ENCODE measurements at places on chromosomes 12 and 14.

DNA sequence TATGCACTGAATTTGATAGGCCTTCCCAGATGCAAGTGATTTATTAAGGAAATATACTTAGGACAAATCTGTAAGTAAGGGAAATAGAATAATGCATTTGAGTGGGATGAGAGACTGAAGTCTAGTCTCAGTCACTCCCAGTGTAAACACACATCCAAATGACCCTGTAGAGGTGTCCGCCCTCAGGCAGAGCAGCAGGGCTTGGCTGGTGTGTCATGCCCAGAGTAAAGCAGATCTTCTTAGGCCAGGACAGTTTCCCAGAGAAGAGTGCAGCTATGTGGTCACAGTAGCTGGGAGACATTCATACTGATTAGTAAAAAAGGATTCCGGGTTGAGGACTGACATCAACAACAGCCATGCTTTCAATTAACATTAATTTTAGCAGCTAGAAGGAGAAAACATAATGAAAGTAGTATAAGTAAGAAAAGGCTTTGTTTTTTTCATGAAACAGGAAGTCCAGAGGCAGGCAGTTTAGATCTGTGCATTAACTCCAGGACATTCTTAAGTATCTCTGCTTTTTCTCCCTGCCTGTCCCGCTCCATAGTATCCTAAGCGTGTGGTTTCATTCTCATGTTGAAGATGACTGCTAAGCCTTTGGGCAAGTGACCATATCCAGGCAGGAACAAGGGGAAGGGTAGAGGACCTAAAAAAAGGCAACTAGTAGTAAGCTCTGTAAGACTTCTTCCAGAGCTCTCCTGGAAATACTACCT is 35.7 kb downstream of the CNTN1 start:
- DNase-seq: no peak

DNA sequence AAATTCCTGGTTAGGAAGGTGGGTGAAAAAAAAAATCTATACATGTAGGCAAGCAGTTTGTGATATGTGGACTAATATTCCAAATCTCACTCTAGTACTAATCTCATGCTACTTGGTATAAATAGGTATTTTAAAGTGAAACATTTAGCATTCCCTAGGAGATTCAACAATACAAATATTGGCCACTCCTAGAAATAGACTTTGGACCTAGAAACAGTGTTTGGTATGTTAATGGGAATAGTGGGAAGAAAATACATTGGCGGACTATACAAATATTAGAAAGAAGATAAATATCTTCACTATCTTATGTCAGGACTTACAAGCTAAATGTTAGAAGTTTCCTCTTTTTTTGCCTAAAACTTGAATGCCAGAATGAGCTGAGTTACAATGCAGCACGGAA is 28.2 kb downstream of the HIGD1C start:
- DNase-seq: no peak

- DNase-seq: no peak
Measured at GRCh38 chr12:94430304-94430703, 29.4 kb downstream of the CEP83 start.

DNA sequence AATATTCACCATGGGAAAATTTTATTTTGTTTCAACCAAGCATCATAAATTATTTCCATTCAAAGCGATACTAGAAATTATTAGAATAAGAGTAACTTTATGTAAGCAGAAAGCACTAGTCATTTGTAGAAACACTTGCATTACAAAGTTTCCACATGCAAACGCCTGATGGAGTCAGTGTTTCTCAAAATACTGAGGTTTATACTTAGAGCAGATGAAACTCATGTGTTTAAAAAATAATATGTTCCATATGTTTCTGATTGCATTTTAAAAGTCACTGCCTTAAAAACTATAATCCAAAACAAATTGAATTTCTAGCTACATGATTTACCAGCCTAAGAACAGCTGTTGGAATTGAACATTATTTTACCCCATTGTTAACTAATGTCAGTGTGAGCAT is 1246.4 kb downstream of the SLC16A7 start:
- DNase-seq: no peak

GRCh38 chr12:31477687-31478086 is 113.2 kb downstream of the DENND5B start:
- no peak for DNase-seq

DNA sequence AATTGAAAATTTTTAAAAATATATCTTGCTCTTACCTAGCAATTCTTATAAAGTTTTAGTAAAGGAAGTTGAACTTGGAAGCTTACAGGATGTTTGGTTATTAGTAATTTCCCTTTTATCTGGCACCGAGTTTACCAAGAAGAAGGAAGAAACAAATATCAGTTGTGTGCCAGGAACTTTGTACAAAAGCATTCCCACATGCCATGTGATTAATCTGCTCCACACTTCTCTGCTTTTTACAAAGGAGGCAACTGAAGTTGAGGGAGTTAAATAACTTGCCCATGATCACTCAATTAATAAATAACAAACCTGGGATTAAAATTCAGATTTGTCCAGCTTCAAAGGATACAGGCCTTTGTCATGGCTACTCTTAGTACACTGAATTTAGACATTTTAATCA is 122.5 kb upstream of the BCAT1 start:
- no peak for DNase-seq

DNA sequence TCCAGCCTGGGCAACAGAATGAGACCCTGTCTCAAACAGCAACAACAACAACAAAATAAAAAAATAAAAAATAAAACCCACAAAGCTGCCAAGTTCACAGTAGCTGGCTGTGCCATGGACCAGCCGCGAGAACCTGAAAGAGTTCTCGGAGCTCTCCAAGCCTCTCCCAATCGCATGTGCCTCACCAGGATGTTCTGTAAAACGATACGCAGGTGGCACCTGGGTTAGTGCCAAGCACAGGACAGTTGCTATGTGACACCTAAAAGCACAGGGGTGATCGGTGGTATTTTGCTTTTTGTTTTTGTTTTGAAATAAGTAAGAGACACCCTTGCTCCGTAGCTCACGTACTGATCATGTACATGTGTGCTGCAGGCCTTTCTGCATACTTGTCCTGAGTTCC is 52.4 kb downstream of the RFLNA start:
- DNase-seq: no peak

- peak; percentile 42 for DNase-seq
Measured at GRCh38 chr14:35883677-35884293, 57.6 kb downstream of the BRMS1L start.

- no peak for DNase-seq
Measured at GRCh38 chr14:30638926-30639325, 16.8 kb downstream of the SCFD1 start.

- no peak for DNase-seq
Measured at GRCh38 chr12:43306066-43306465, 245.9 kb downstream of the ADAMTS20 start.

DNA sequence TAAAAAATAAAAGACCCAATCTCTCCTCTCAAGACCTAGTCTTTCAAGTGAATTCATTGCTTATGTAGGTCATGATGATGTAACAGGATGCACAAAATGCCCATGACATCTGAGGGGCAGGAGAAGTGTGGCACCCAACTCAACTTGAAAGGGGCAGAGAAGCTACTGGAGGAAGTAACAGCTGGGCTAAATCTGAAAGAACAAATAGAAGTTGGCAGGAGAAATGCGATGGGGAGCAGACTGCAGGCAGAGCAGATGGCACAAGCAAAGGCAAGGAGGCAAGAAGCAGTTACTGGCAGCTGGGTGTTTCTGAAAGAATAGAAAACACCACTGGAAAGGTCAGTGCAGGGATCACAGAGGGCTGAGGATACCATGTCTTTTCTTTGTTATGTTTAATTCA is 14.6 kb downstream of the SLC38A4 start:
- no peak for DNase-seq

DNA sequence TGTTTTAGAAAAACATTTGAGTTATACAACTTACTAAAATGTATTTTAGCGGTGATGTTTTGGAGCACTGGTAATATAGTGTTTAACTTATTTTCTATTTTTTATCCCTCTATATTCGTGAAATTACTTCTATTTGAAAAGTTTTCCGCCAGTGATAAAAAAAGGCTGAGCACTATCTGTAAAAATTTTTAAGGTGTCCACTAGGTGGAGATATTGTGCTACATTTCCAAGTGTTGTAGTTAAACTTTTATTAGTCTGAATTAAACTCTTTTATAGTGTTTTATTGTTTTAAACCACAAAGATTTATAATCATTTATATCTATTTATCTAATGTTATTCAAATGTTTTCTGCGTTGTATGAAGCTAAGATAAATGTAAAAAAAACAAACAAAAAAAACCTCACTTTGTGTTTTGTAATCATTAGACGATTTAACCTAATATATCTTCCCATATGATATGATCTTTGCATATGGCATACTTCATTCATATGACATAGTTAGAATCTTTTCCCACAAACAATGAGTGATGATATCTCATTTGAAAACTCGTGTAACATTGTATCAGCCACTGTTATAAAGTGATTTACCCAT is 11.8 kb downstream of the ALG10B start:
- peak; percentile 36 for DNase-seq

DNA sequence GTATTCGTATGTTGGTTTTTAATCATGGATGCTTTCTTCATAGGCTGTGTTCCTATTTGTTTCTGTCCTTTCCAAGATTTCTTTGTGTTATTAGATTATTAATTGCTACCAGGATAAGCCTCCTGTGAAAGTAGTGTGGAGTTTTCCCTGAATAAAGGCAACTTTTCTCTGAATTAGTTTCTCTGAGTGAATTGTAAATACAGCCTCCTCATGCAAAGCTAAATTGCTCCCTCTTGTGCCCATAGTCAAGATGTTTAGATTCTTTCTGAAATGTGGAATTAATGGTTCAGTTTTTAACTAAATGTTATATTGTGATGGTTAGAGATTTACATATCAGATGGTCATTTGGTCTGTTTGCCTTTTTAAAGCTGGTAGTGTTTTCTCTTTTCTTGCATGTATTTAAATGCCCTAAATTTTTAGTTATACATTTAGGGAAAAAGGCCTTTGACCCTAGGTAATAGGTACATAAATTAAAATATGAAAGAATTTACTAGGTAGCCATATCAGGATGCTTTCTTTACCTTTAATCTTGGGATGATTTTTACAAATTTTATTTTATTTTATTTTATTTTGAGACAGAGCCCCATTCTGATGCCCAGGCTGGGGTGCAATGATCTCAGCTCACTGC is 8.9 kb downstream of the APAF1 start:
- peak; percentile 55 for DNase-seq

GRCh38 chr14:65478017-65478416 is 65.5 kb downstream of the FUT8 start:
- DNase-seq: no peak

- DNase-seq: no peak
Measured at GRCh38 chr14:25044106-25044698, 5.7 kb downstream of the STXBP6 start.

DNA sequence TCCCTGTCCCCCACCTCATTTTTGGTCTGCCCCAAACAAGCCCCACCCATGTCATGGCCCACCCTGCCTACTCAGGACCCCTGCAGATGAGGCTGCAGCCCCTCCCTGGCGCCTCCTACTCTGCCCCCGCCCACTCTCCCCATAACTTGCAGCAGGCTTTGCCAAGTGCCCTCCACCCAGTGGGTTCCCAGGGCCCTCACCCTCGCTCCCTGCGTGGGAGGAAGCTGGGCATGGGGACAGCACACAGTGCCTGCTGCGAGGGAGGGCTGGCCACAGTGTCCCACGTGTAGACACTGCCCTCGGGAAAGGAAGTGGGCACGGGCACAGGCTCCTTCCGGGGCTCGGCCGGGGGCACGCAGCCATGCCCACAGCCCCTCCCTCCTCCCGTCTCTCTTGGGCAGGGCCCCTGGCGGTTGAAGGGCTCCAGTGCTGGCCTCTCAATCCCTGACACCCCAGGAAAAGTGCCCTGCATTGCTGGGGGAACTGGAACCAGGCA is 9.4 kb downstream of the AKT1 start:
- DNase-seq: no peak

DNA sequence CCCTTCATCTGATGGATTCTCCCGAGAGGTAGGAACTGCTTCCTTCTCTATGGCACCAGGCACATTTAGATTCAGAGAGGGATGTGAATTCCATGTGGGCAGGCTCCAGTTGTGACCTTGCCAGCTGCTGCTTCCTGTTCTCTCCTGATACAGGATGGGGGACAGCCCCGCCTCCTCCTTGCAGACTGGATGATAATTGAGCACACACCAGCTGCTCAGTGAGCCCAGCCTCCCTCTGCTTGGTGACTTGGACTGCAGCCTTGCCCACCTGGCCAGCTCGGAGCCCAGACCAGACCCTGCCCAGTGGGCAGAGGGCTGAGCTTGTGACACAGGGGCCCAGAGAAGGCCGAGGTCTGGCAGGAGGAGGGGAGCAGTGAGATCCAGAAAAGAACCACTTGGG is 90.2 kb downstream of the CALM1 start:
- no peak for DNase-seq

- DNase-seq: no peak
Measured at GRCh38 chr12:132043216-132043615, 93.5 kb downstream of the EP400 start.

DNA sequence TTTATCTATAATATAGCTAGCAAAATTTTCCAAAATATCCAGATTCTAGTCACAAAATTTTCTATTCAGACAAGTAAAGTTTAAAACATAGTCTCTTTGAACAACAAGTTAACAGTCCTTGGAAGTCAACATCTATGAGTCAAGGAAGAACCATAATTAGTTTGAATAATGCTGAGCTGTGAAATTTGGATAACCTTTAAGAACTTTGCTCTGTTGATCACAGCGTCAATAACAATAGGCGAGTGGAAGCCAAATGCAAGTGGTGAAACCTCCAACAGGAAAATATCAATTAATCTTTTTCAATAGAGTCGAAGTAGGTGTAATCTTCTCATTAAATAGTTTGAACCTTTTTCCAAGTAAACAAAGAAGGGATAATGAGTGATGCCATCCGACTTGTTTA is 466.6 kb downstream of the FOXG1 start:
- no peak for DNase-seq

GRCh38 chr12:52005218-52005902 is 1.4 kb upstream of the TAMALIN start:
- DNase-seq: no peak

DNA sequence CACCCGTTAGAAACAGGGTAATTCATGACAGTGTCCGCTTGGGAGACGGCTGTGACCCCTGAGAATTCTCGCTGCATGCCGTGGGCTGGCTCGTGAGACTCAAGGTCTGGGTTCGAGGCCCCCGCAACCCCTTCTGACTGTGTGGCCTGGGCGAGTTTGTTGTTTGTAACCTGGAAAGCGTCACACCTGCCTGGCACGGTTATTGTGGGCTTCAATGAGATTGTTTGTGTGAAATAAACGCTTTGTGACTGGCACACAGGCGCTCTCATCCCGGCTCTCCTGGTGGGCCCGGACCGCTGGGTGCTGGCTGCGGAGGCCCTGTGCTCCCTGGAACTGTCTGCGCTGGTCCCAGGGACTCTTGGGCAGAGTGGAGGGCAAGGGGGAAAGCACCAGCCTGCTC is 33.9 kb downstream of the MEG3 start:
- DNase-seq: no peak

- DNase-seq: no peak
Measured at GRCh38 chr12:129378496-129378895, 525.2 kb downstream of the GLT1D1 start.

- no peak for DNase-seq
Measured at GRCh38 chr12:124205405-124205804, 89.5 kb upstream of the RFLNA start.

DNA sequence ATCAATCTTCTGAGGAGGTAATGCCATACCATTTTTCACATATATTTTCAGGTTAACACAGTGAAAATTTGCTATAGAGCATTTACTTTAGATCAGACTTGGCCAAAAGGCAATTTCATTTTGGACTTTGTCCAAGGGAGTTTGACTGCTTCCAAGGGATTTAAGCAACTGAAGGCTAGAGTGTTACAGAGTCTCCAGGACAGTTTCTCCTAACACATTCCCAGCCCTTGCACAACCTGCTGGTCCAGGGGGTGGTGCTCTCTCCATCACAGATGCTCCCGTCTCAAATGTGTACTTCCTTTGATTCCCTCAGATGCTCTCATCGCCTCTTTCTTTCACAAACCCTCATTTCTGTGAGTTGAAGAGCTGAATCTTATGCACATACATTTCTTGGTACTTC is 143.1 kb downstream of the TPH2 start:
- no peak for DNase-seq

Data from activated CD4-positive, alpha-beta T cell treated with anti-CD3 and anti-CD28 coated beads, Interleukin-2, Interleukin-4, amounts not matched to agents 100 ng/mL and 50 ng/mL, durations not matched to agents 16 hours and 8 hours (primary cell).